ENCODE measurements at places on chromosomes 11 and 22. TPM values are rescaled to one million over a fixed set of nuclear protein-coding genes. Genes with fewer than 3 reads are reported as not detected.

DNA sequence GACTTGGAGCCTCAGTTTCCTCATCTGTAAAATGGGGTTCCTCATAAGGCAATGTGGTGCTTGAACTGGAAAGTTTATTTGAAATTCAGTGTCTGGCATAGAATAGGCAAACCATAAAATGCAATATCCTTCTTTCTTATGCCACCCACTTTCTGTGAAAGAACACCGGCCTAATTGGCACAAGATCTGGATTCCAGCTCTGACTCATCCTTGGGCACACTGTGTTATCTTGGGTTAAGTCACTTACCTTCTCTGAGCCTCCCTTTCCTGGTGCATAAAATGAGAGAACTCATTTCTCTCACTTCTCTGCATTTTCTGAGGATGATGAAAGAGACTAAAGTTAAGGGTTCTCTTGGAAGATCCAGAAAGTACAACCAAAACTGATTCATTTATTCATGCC lies 5.1 kb downstream of the INSC start:
- no peaks in the 10 kb centered on the region for H3K36me3 ChIP-seq
- H3K4me1 ChIP-seq = no peaks in the 10 kb centered on the region
- no peaks in the 10 kb centered on the region for H3K27me3 ChIP-seq
- H3K4me3 ChIP-seq = no peak overlapping the region

GRCh38 chr11:107180236-107180635 lies 162.0 kb upstream of the GUCY1A2 start:
- no peak for DNase-seq
- H3K36me3 ChIP-seq = no peaks in the 10 kb centered on the region
- no peak overlapping the region for H3K4me3 ChIP-seq
- H3K4me1 ChIP-seq = no peaks in the 10 kb centered on the region
- no peaks in the 10 kb centered on the region for H3K27me3 ChIP-seq

GRCh38 chr11:932435-932834 lies 6.8 kb downstream of the AP2A2 start:
- no peaks in the 10 kb centered on the region for H3K36me3 ChIP-seq
- H3K4me3 ChIP-seq = no peak overlapping the region
- DNase-seq = no peak
- H3K27me3 ChIP-seq = no peaks in the 10 kb centered on the region
- peak overlapping the region; percentile 80 for H3K27ac ChIP-seq

DNA sequence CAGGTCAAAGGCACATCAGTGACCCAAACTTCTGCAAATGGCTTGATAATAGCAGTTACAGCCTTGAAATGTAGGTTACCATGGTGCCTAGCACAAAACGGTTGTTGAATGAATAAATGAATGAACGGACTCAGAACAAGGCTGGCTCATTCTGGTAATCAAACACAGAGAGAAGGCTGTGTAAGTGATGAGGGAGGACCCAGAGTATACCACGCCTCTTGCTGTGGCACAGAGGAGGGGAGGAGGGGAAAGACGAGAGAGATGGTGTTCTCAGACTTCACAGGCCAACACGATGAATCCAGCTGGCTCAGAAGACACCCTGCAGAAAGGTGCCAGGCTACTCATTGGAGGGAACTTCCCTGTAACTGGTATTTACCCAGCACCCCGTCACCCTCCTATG lies 38.3 kb downstream of the PC start:
- H3K27ac ChIP-seq = no peak overlapping the region
- no peak overlapping the region for H3K4me3 ChIP-seq
- H3K36me3 ChIP-seq = peaks cover 3% of the 10 kb centered on the region
- H3K27me3 ChIP-seq = no peaks in the 10 kb centered on the region
- no peak for DNase-seq
- H3K4me1 ChIP-seq = no peaks in the 10 kb centered on the region

HEPN1 gene
- not detected for total RNA-seq

OR6A2 gene
- total RNA-seq = 0.25 TPM

LRRN4CL gene
- 1.2 TPM for total RNA-seq

SCN4B gene
- total RNA-seq = 3.5 TPM

ROBO3 gene
- total RNA-seq = 12.3 TPM

Measured in kidney (tissue), 22 donors.